ENCODE measurements at places on chromosomes 3 and 15.
A peak's percentile ranks its signal among the peaks of the same experiment; 100 is the strongest.

- no peak for DNase-seq
Measured at GRCh38 chr15:86988033-86988432, 908.4 kb downstream of the AGBL1 start.

- no peak for DNase-seq
Measured at GRCh38 chr15:78630886-78631633, 9.9 kb downstream of the CHRNB4 start.

GRCh38 chr3:23202203-23202920 is 765 bp upstream of the UBE2E2 start:
- DNase-seq = peak; percentile 9

- no peak for DNase-seq
Measured at GRCh38 chr3:58973796-58974195, 76.0 kb downstream of the CFAP20DC start.

- no peak for DNase-seq
Measured at GRCh38 chr3:78668302-78668701, 1099.5 kb downstream of the ROBO1 start.

DNA sequence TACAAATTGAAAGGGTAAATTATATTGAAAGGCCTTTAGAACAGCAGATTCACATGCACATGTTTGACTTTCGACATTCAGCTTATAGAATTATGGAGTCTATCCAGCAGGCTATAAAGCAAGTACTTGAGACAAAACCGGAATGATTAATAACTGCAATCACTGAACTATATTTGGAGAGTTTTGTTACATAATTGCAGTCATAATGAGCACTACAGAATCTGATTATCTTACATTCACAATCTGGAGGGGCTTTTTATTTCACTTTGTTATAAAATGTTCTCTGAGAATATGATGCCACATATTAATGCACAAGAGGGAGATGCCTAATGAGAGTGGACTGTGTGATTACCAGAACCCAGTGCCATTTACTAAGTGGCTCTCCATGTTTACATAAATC is 64.3 kb downstream of the NSUN3 start:
- no peak for DNase-seq

DNA sequence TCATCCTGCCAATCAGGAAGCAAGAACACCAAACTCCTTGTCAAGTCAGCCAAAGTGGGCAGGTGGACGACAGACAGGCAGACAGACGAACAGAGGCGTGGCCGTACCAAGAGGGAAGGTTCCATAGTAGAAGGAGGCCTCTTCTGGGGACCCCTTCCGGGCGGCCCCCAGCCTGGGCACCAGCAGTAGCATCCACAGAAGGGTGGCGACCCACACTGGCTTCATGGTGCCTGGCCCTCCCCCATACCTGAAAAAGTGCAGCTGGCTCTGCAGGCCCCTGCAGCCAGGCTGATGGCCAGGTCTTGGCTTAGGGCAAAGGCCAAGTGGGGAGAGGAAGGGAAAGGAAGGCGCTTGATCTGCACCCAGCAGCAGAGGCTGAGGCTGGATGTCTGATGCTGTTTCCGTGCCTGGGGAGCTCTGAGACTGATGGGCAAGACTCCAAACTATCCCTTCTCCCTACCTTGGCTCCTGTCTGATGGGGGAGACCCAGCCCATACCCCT is 607 bp downstream of the LCTL start:
- DNase-seq = no peak

- DNase-seq = no peak
Measured at GRCh38 chr3:58429657-58430056, 4.0 kb downstream of the PDHB start.

DNA sequence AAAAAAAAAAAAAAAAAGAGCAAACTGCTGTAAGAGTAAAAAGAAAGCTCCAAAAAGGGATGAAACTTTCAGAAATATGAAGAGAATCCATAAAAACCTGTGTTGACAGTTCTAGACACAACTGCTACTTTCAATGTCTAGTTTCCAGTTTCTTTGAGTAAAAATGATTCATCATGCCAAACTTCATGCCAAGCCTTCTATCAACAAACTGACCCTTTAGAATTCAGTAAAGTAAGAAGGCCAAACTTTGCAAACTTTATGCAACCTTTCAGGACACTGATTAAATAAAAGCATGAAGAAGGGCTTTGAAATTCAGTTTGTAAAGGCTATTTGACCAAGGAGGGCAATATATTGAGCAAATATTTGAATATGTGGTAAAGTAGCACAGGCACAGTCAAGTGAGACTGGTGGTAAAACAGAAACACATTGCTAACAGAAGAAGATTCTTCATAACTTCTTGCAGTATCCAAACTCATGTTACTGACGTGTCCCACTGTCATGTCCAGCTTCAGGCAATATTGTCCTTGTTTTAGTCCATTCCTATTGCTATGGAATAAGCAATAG is 56.3 kb upstream of the CFAP20DC start:
- DNase-seq = no peak

GRCh38 chr3:114005481-114005880 is 50.8 kb downstream of the CCDC191 start:
- DNase-seq = no peak

GRCh38 chr3:107846279-107846852 is 244.5 kb downstream of the CD47 start:
- DNase-seq = peak; percentile 6

DNA sequence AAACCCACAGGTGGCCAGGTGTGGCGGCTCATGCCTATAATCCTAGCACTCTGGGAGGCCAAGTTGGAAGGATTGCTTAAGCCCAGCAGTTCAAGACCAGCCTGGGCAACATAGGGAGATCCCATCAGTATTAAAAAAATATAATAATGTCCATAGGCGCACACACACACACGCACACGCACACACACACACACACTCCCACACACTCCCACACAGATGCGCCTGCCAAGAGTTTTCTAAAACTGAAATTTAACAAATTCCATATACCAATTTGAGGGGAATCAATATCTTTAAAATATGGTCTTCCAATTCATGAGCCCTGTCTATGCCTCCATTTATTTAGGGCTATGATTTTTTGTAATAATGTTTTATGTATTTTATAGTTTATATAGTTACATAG is 17.0 kb downstream of the SHISA5 start:
- no peak for DNase-seq

- no peak for DNase-seq
Measured at GRCh38 chr3:53223025-53223424, 32.8 kb downstream of the TKT start.

DNA sequence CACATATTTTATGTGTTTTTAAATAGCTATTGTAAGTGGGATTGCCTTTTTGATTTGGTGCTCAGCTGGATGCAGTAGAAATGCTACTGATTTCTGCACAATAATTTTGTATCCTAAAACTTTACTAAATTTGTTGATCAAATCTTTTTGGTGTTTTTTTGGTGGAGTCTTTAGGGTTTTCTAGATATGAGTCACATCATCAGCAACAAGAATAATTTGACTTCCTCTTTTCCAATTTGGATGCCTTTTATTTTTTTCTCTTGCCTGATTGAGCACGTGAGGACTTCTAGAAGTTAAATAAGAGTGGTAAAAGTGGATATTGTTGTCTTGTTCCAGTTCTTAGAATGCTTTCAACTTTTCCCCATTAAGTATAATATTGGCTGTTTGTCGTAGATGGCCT is 51.3 kb downstream of the TLNRD1 start:
- DNase-seq = no peak

DNA sequence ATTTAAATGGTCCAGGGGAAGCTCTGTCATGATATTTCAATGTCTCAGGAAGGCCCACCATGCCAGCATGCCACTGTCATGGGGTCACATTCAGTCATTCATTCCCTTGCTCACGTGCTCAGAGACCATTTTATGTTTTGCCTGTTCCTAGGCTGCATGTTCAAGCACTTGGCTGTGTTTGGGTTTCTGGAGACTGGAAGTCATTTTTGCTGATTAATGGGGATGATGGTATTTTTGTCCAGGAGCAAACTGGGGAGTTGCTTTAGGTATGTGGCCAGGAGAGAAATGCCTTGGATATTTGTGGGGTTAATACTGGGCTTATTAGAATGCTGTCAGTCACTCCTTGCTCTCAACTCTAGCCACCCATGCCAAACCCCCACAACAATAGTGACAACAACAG is 303.5 kb downstream of the PTPRG start:
- no peak for DNase-seq

- DNase-seq = peak; percentile 53
Measured at GRCh38 chr3:22713936-22714335, 489.2 kb upstream of the UBE2E2 start.

DNA sequence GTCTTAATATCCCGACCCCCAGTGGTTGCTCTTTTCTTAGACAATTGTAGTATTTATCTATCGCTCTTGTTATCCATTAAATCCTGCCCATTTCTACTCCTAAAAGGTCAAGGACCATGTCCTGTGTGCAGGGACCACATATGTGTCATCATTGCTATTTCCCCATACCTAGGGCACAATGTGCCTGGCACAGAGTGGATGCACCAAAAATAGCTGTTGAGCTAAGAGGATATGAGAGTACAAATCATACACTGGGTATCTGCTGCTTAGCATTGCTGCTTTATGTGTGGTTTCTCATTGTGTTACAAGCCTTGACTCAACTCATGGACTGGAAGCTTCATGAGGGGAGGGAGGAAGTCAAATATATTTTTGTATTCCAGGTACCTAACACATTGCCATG is 3.4 kb upstream of the MITF start:
- no peak for DNase-seq

DNA sequence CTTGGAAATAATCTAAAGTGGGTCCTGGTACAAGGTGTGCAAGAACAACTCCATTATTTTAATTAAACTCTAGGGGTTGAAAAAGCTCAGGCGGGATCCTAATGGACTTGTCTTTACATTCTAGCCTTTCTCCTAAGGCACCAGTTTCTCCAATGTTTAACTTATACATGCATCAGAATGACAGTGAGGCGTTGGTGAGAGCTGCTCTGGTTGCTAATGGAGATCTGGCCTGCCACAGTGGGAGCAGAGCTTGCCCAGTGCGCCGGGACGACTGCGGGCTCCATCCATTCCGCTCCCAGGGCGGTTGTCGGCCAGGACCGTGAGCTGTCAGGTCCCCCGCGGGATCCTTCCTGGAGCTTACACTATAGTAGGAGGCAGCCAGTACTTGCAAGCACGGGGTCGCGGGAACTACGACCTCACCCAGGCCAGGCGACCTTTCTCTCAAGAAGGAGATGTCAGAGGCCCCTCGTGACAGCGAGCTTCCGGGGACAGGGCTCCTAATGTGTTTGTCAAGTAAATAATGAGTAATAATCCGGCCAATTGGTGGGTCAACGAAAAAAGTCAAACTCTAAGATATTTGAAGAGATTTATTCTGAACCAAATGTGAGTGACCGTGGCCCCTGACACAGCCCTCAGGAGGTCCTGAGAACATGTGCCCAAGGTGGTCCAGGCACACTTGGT is 991 bp upstream of the HIGD1A start:
- no peak for DNase-seq

DNA sequence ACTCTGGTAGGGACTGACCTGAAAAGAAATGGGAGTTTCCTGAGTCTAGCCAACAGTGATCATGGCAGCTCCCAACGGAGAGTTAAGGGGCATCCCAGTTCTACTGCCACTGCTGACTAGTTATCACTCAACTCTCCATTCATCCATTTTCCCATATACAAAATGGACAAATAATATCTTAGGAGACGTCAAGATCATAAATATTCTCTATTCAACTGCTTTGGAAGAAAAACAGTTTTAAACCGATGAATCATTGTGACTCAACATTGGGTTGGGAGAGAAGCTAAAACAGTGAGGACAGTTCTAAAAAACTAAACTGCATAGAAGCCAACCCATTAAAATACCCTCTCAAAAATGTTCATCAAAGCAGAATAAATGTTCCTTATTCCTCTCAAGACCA is 57.6 kb upstream of the CHRM5 start:
- peak; percentile 45 for DNase-seq

DNA sequence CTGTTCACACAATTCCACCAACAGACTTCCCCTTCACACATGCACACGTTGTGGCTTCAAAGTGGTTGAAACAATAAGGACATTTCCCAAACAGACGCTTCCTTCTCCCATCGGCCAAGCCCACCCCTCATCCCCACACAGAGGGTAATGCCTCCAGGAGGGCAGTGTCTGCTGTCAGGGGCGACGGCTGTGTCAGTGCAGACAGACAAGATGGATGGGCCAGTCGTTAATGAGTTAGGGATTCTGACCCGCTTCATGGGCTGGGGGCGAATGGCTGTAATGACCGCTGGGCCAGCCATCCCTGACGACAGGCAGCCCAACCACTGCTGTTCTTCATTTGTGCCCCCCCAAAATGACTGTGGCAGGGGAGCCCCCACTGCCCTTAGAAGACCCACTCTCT is 20.2 kb upstream of the SKIC8 start:
- no peak for DNase-seq

DNA sequence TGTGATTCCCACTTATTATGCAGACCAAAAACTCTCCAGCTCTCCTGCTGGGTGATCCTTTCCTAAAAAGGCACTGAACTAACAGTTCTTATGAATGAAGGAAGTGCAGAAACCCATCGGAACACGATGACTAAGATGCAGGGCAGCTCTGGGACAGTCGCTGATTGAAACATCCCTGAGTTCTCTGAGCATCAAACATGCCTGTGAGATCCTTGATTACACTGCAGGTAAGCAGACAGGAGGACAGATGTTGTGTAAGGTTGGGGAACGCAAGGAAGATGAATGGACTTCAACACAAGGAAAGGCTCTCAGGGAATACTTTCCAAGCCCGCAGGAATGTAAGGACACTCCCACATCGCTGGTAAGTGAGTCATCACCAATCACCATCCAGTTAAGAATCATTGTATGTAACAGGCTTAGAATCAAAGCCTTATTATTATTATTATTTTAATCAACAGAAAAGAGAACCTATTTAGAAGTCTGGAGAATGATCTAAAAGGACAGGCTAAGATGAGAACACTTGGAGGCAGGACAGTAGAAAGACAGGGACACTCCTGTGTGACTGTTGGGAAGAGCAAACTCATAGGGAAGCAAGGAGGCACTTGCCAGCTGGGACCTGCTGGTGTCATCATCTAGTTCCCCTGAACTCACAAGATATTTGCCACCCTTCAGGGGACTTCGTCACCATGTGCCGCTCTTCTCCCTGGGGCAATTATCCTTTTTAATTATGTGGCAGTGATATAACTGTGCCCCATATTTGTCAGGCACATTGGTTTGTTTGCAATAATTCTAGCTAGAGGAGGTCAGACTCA is 26.0 kb downstream of the TMEM158 start:
- peak; percentile 84 for DNase-seq

GRCh38 chr3:177538048-177538749 is 340.9 kb upstream of the TBL1XR1 start:
- no peak for DNase-seq

GRCh38 chr15:78440375-78441373 is 2.7 kb downstream of the IREB2 start:
- DNase-seq = no peak

- no peak for DNase-seq
Measured at GRCh38 chr3:117600112-117600511, 890.5 kb downstream of the TUSC7 start.

GRCh38 chr3:16308727-16309126 is 43.7 kb downstream of the OXNAD1 start:
- DNase-seq = no peak
